NCI-H446 (cell line): ENCODE measurements at places on chromosomes 4 and X.

DNA sequence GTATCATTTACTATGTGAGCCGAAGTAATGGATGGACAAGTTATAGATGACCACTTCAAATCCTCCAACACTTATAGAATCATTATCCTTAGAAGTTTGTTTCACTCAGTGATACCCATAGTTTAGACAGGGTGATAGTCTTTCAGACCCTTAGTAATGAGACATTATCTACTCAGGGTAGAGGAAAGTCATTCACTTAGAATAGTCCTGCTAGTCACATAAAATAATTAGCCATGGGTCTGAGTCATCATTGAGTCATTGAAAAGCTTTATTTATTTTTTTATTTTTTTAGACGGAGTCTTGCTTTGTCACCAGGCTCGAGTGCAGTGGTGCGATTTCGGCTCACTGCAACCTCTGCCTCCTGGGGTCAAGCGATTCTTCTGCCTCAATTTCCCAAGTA lies 321.7 kb upstream of the FSTL5 start:
- no peak for DNase-seq

GRCh38 chr4:128159967-128160366 lies 98.9 kb downstream of the LARP1B start:
- DNase-seq, result no peak

GRCh38 chrX:132364313-132364712 lies 124.5 kb downstream of the MBNL3 start:
- DNase-seq, result no peak

- DNase-seq, result no peak
Observed at GRCh38 chr4:14125375-14126129, 498.0 kb upstream of the BOD1L1 start.

DNA sequence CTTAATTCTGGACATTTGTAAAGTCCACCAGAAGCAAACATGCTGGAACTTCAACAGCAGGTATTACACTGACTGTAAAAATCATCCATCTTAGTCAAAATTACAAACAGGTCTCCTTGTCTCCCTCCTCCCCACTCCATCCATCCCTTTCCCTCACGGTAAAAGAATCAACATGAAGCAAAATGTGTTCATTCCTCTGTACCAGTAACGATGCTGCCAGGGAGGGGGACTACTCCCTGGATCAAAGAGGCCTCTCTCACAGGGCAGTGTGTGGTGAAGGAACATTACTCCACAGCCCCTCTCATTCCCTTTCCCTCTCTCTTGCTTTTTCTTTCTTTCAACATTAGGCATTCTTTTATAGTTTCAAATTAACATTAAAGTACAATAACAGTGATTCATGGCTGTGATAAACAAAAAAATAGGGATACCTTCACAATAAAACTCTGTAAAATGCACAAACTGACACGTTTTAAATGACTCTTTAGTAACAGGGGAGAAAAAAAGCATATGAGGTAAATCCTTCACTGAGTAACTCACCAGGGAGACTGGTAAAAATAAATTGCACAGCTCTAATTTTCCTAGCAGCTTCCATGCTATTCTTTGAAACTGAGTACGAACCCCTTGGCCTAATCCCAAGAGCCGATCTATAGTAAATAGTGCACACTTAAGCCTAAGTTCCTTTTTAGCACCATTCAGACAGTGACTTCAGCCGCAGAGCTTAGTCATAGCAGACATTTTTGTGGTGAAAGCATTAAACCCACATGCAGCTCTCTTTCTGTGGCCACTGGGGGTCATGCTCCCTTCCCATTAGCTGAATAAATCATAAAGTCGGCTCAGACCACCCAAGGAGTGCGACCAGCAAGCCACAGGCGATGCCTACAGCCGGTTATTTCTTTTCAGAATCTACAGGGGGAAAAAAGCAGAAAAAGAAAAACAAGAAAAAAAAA lies 215.6 kb upstream of the GYPA start:
- DNase-seq, result no peak

DNA sequence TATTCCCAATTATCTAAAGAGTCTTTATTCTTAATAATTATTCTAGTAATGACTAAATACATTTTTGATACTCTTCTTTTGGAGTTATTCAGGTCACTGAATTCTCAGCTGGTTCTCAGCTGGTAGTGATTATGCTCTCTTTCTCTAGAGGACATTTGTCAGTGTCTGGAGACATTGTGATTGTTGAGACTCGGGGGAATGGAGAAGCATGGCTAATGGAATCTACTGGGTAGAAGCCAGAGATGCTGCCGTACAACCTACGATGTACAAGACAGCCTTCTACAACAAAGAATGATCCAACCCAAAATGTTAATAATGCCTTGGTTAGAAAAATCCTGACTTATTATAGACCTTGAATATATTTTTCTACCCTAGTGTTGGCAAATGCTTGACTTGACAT lies 149.2 kb upstream of the ANKRD50 start:
- DNase-seq, result no peak

DNA sequence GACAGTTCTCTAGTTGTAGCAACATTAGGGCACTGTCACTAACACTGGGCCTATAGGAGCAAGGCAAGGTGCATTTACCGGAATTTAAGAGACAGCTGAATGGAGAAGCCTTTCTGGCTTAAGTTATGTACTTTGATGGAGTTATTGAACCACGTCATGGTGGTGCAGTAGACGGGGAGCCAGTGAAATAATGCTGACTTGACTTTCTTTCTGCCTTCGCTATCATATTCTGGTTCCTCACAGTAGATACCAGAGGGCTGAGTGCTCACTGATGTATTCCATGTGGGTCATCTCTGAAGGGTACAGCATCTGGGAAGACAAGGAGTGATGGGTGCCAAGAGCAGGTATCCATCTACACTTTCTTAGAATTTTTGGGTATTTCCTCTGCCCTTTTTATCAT lies 802.8 kb downstream of the FSTL5 start:
- no peak for DNase-seq

DNA sequence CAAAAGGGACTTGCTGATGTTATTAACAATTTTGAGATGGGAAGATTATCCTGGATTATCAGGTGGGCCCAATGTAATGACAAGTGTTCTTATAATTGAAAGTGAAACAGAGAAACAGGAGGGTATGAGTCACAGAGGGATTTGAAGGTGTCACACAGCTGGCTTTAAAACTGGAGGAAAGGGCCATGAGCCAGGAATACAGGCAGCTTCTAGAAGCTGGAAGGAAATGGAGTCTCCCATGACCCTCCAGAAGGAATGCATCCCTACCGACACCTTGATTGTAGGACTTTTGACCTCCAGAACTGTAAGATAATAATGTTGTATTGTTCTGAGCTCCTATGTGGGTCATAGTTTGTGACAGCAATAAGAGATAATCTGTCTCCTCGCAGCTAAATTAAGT lies 98.0 kb upstream of the STIM2 start:
- DNase-seq, result no peak

- no peak for DNase-seq
Observed at GRCh38 chrX:40405399-40405798, 175.4 kb upstream of the ATP6AP2 start.

DNA sequence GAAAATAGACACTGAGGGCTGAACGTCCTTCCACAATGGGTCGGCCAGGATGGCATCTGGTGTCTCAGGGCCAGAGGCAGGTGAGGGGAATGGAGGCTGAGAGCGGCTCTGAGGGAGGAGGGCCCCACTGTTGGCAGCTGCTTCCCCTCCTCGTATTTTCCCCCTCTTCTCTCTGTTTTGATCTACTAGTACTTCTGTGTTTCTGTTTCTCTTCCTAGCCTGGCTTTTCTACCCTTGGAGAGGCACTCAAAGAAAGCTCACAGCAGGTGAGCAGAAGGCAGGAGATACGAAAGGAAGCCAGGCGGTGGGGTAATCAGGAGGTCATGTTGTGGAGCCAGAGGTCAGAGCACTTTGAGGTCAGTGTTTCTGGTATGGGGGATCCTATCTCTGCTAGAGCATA lies 151.8 kb upstream of the GATB start:
- no peak for DNase-seq

DNA sequence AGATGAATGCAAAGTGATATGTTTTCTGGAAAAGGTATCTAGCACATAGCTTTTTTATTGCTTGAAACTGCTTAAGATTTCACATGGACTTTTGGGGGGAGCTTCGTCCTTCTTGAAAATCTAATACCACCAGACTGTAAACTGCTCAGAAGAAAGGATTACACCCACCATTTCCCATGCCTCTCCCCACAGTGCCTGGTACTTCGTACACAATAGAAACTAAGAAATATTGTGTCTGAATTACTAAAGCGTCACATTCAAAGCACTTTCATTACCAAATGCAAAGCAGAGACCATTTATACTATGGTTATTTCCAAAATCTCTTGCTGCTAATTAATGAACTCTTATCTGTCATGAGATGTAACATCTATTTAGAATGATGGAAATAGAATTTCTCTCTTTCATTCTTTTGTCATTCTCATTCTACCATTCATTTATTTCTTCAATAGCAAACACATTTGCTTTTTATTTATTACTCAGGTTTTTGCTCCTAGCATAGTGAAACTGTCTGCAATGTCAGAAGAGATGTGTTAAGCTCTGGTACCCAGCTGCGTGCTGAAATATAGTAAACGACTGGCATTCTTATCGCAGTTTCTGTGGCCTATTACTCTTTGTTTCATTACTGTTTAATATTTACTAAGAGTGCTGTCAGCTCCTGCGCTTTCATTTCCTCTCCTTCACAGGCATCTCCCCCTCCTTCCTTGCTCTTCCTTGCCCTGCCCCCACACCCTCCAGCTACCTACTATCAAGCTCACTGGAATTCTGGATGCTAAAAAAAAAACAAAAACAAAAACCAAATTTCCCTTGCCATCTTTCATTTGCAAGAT lies 51.4 kb upstream of the RAPGEF2 start:
- DNase-seq, result no peak

- DNase-seq, result no peak
Observed at GRCh38 chr4:142274137-142274536, 572.0 kb downstream of the INPP4B start.

DNA sequence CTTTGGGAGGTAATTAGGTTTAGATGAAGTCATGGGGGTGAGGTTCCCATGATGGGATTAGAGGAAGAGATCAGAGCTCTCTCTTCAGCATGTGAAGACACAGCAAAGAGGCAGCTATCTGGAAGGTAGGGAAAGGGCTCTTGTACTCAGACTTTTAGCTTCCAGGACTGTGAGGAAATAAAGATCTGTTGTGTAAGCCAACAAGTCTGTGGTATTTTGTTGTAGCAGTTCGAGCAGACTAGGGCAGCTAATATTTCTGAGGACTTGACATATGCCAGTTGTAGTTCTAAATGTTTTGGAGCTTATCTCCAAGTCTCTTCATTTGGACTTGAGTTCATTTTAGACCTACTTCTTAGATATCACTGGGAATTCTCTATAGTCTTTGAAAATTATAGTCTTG lies 137.3 kb upstream of the PDE5A start:
- no peak for DNase-seq

DNA sequence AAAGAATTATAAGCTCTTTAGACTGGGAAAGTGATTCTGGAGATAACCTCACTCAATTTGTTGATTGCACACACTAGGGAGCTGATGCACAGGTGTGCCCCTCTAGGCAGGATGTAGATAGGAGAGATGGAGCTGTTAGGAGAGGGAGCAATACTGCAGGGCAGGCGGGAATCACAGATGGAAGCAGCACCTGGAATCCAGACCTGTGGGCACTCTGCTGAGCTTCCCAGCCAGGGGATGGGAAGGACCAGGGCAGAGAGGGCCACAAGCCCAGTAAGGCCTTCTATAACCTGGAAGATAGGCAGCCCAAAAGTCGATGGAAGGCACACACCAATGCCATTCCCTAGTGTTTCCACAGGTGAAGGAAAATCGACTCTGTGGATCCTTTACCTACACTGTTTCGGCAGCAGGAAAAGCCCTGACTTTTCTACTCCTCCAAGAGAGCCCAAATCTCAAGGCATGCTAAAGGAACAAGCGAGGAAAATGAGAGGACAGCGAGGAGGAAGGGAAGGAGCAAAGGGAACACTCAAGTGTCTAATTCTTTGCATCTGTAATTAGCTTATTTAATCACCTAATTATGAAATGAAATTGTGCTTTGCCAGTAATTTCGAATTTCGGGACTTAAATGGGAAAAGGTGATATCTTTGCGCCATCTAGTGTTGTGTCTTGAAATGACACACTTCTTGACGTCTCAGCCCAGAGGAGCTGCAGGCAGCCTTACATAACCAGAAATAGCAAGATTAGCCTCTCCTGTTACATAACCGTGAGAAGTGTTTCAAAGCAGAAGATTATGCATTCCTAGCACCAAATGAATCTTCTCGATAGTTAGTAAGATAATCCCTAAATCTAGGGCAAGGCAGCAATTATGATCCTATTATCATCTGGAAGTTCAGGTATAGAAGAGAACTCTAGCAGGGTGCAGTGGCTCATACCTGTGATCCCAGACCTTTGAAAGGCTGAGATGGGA lies 31.0 kb upstream of the TLR3 start:
- DNase-seq, result no peak

DNA sequence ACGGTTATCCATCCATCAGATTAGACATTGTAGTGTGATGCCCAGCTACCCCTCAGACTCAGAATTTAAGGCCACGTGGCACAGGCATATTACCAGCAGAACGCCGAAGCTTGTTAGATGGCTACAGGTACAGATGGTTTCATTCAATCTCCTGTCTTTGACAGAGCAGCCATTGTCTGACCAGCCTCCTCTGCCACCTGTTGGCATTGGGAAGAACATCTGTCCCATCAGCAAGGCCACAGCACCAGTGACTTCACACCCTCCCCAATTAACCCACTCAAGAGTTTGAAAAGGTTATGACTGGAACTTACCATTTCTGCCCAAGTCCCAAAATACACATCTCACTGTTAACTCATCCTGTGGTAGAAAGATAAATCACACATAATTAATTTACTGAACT lies 22.0 kb upstream of the PHKA2 start:
- no peak for DNase-seq

DNA sequence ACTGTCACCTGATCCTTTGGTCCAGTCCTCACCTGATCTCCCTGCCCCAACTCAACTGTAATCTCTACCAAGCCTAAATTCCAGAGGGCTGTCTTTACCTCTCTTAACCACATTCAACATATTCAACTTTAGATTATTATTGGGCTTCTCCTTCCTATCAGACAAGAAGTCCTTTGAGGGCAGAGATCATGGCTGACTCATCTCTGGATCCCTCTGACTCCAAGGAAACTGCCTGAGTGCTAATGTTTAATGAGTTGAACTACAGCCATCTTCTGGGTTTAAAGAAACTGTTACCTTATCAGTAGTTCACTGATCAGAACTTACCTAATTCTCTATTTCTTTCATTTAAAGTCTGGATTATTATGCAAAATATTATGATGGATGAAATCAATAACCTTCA lies 135.7 kb downstream of the GPC3 start:
- DNase-seq, result no peak

GRCh38 chrX:68506649-68507048 lies 7.8 kb downstream of the YIPF6 start:
- no peak for DNase-seq

DNA sequence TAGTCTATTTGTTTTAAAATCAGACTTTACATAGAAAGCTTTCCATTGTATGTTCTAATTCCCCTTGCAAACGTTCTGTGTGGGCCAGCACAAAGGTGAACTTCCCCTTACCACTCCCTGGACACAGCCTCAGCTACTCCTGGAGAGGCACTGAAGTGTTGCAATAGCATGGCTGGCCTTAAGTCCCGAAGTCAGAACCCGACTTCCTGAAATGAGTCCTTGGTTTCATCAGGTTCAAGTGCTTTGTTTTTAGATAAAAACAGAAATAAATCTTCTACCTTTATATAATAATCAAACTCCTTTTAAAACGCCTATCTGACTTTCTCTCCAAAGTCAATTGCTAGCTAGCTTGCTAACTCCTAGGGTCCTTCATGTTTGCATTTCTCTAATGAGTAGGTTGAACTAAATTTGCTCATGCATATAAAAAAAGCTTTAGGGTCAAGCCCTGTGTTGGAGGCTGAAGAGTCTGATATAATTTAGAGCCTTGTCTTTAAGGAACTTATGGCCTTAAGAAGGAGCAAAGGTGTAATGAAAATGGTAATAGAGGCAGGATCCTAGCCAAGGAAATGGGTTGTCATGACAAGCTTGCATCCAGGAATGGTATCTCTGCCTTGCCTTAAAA lies 9.0 kb downstream of the BMP3 start:
- DNase-seq, result no peak
